Hematopoietic multipotent progenitor cell treated with erythropoietin and hydrocortisone succinate and interleukin-3 and kit ligand, for 6 days (in vitro differentiated cells): ENCODE measurements at places on chromosomes 1 and 21.

GRCh38 chr1:51172811-51173210 lies 63.3 kb upstream of the RNF11 start:
- DNase-seq: no peak

DNA sequence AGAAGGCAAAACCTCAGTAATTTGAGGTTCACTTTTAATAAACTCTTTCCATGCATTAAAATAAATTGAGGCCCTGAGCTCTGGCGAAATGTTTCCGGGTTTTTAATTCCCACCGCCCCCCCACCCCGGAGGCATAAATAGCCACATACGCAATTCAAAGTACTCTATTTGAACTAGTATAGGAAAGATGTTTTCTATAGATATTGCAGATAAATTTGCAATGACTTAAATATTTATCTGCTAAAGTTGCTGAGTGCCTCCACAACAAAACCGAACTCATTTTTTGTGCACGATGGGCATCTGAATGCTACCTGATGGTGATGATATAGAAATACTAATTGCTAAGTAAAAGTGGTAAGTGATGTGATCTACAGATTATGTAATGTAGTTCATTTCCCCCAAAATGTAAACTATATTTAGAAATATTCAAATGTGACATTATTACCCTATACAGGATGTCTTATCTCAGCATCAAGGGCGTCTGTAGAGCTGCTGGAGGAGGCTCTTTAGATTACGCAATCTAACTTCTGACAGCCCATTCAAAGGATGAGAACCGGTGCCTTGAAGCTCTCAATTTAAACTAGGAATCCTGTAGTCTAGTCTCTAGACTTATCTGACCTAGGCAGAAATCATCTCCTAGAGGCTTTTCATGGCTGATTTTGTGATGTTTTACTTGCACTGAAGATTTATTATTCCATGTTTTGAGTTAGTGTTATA lies 8.5 kb downstream of the IRF2BP2 start:
- peak; percentile 90 for DNase-seq

DNA sequence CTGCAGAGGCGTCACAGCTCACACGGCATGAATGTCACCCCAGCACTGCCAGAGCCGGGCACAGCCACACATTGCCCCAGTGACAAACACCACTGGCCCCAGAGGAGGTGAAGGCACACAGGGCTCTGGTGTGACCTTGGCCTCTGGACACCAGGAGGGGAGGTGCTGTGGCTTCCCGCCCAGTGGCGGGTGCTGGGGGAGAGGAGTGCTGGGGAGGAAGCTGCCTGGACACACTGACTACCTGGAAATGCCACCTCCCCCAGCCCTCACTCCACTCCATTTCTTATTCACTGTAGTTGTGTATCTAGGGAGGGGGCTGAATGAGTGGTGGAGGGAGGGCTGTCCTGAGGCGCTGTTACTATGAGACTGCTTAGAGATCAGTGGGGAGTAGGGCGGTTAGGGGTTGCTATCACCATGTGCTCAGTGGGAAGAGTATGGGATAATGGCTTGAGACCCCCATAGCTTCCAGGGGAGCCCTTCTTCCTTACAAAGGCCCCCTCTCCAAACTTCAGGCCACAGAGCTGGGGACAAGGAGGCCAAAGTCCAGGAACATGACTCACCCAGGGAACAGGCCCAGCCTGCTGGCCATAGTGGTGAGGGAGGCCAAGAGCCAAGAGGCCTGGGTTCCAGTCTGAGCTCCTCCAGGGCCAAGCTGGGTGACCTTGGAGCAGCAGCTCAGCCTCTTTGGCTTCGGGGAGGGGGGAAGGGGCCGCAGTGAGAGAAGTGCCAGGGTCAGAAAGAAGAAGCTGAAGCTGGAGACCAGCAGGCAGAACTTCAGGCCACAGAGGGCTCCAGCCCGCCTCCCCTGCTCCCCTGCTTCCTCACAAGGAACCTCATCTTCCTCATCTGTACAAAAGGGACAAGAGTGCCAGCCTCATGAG lies 40.1 kb downstream of the AHDC1 start:
- no peak for DNase-seq

DNA sequence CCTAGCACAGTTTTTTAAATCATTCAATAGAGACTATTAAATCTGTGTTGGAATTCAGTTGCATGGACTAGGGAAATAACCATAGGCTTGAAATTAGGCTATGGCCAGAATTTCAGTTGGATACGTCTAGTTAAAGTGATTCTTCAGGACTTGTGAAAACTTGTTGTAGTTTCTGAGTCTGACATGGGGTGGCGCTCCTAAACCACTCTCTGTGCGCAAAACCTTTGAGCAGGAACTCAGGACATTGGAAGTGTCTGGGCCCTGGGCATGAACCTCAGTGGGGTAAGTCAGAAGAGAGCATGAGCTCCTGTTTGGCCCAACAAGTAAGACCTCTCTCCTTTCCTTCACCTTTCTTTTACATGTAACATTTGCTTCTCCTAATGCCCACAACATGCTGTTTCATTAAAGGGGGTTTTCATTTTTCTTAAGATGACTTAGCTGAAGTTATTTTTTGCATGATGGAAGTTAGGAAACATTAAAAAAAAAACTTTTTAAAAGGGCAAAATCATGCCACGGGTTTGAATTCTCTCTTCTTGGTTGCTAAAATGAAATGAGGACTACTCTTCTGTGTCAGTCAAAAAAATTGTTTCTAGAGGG lies 17.1 kb upstream of the CCDC190 start:
- peak; percentile 44 for DNase-seq

GRCh38 chr1:98323906-98324358 lies 337.6 kb upstream of the SNX7 start:
- peak; percentile 59 for DNase-seq

- peak; percentile 28 for DNase-seq
Observed at GRCh38 chr1:56409112-56409691, 170.2 kb downstream of the PLPP3 start.

DNA sequence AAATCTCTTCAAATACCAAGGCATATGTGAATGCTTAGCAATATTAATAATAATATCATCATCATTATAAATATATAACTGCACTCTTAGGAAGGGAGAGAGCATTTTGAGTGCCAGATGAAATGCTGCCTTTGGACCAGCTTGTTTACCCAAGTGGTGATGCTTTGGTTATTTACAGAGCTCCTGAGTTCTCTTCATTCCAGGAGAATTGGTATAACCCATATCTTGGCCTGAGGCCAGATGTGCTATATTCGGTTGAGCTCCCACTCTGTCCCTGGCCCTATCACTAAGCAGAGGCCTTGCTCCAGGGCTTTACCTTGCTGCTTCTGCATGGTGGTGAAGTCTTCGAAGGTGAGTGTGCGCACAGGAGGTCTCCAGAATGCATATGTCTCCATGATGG lies 89.4 kb downstream of the TBX15 start:
- DNase-seq: no peak

- peak; percentile 55 for DNase-seq
Observed at GRCh38 chr1:35883635-35884101, 659 bp downstream of the AGO1 start.

DNA sequence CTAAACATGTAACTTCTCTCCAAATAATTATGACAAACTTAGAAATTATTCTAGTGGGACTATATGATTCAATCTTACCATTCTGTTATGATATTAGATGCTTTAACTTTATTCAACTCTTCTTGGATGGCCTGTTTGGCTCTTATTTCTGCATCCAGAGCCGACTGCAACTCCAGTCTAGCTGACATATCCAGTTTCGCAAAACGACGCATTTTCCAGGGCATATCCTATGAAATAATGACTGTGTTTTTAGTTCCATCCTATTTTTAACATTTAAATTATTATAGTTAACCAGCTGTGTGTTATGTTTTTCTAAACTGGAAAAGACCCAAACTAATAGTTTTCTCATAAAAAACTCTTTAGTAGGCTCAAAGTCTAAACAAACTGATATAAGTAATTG lies 133.7 kb downstream of the COQ8A start:
- DNase-seq: no peak
